ENCODE measurements at places on chromosomes 11 and 22. TPM values are rescaled to one million over a fixed set of nuclear protein-coding genes. Genes with fewer than 3 reads are reported as not detected.

- no peak for DNase-seq
Measured at GRCh38 chr22:46695346-46696228, 42.5 kb downstream of the CERK start.

GRCh38 chr11:65473278-65473860 is 25.5 kb upstream of the MALAT1 start:
- no peak for DNase-seq

DNA sequence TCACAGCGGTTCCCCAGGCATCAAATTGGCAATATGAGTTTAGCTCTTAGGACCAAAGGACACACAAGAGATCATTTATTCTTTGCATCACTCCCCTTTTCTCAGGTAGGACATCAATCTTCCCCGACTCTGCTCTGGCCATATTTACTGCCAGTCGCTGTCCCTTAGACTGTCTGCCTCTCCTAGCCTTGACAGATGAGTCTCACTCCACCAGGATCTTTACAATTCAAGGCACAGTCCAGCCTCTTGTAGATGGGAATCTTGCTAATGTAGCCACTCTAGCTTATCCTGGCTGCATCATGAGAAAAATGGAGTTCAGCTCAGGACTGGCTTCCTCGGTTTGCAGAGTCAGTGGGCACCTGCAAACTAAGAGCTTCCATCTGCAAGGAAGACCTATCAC is 915.2 kb downstream of the NTM start:
- no peak for DNase-seq

DNA sequence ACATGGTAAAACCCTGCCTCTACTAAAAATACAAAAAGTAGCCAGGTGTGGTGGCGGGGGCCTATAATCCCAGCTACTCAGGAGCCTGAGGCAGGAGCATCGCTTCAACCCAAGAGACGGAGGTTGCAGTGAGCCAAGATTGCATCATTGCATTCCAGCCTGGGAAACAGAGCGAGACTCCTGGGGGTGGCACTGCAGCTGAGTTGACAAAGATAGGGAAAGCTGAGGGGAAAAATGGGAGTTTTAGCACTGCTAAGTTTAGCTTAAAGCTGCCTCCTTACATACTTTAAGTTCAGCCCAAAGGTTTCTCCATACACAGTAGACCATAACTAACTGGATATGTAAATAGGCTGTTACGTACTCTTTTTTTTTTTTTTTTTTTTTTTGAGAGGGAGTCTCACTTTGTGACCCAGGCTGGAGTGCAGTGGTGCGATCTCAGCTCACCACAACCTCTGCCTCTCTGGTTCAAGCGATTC is 9.0 kb upstream of the USP28 start:
- DNase-seq, result peak; percentile 62

- no peak for DNase-seq
Measured at GRCh38 chr11:16814410-16815046, 76.1 kb downstream of the C11orf58 start.

- no peak for DNase-seq
Measured at GRCh38 chr11:117830674-117831351, 6.3 kb upstream of the FXYD2 start.

GRCh38 chr11:65290448-65291165 is 24.1 kb upstream of the CDC42EP2 start:
- DNase-seq, result no peak

DNA sequence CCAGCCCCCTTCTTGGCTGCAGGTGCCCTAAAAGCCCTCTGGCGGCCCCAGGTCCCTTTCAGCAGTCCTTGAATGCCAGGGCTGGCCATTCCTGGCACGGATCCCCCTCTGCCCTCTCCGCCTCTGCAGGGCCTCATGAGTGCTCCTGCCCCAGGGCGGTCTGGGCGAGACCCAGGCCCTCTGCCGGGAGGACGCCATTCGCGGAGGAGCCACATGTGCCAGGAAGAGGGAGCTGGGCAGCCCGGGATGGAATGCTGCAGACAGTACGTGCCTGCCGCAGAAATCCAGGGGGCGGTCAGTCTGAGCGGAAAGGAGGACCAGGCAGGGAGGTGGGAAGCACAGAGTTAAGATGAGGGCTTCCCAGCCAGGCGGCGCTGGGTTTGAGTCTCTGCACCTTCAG is 2.8 kb downstream of the CABP7 start:
- DNase-seq, result no peak

The FAM227A gene
- total RNA-seq, result 3.8 TPM

DNA sequence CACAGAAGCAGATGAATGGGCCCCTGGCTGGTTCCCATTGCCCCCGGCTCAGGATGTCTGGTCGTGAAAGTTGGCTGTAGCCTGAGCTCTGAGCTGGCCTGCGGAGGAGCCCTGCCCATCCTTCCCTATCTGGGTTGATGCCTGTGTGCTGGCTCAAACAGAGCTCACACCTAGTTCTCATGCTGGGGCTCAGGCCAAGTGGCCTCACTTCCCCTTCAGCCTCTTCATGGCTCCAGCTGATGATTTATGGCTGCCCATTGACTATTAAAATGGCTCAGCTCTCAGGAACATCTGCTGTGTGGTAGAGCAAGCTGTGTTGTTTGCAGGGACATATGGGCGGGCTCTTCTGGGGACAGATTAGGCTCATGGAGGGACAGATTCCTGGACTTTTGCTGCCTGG is 64.7 kb downstream of the ADAMTS15 start:
- DNase-seq, result no peak

The CBLIF gene
- not detected for total RNA-seq

GRCh38 chr11:80280737-80281136 is 839.9 kb upstream of the TENM4 start:
- DNase-seq, result no peak

The MACROD1 gene
- 19.6 TPM for total RNA-seq

DNA sequence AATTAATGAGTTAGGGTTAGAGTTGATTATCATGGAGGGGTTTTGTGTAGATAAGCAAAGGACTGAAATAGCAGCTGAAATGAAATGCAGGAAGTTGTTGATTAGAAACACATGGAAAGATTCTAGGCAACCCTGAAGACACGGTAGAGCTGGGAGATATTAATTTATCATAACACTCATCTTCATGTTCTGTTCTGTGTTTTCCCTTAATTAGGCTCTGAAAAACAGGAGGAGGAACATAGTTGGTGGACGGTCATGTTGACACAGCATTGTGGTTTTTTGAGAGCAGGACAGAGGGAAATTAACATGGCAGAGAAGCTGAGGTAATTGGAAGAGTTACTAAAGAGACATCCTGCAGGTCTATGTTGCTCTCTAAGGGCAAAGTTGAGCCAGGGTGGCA is 138.8 kb upstream of the UBASH3B start:
- DNase-seq, result no peak

- no peak for DNase-seq
Measured at GRCh38 chr11:603154-603553, 12.6 kb downstream of the IRF7 start.

The CSRP3 gene
- total RNA-seq, result not detected

GRCh38 chr11:104892723-104893511 is 5.3 kb downstream of the CASP12 start:
- no peak for DNase-seq

The TNNI2 gene
- not detected for total RNA-seq

The OR4D5 gene
- total RNA-seq, result not detected

The TEX12 gene
- total RNA-seq, result not detected

The IGF2 gene
- 1.3 TPM for total RNA-seq

The OR52H1 gene
- total RNA-seq, result not detected

DNA sequence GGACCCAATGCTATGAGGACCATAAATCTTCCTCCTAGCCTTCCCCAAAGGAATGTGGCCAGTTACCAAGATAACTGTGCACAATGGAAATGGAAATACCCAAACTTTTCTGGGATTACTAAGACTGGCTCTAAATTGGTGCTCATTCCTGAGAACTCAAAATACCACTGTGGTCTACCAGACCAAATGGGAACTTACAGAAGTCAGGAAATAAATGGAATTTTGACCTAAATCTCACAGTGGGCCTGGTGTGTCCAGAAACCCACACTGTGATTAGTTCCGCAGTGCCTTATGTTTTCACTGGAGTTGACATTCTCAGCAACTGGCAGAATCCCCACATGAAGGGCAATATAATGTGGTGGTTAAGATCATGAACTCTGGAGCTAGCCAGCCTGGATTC is 99.4 kb upstream of the ZC3H12C start:
- no peak for DNase-seq

DNA sequence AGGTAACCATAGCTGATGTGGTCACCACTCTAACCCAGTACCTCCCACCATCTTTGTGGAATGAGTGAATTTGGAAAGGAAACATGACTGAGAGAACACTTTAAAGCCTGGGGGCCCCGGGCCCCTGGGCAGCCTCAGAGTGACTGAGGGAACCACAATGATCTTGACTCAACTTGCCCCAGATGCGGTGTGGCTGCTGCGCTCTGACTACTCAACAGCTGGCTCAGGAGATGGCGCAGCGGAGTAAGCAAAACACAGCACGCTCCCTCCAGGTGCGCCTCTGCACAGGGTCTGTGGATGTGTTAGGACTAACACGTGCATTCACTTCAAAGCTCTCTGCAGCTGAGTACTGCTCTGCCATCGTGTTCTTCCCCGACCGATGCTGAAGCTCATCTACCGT is 5.9 kb downstream of the RNF215 start:
- DNase-seq, result no peak

GRCh38 chr11:3036419-3036818 is 20.8 kb downstream of the CARS1 start:
- DNase-seq, result no peak

The FLRT1 gene
- 0.42 TPM for total RNA-seq

The SF3A1 gene
- 275 TPM for total RNA-seq
